RCC 7860 (cell line): ENCODE measurements at places on chromosomes 5 and 9.
A peak's percentile ranks its signal among the peaks of the same experiment; 100 is the strongest.

GRCh38 chr5:141234109-141234667, 11.0 kb upstream of the PCDHB15 start:
- no peak for DNase-seq

GRCh38 chr9:96004379-96004778, 128.9 kb downstream of the ERCC6L2 start:
- no peak for DNase-seq

GRCh38 chr5:138870611-138871010, 4.5 kb downstream of the LRRTM2 start:
- no peak for DNase-seq

DNA sequence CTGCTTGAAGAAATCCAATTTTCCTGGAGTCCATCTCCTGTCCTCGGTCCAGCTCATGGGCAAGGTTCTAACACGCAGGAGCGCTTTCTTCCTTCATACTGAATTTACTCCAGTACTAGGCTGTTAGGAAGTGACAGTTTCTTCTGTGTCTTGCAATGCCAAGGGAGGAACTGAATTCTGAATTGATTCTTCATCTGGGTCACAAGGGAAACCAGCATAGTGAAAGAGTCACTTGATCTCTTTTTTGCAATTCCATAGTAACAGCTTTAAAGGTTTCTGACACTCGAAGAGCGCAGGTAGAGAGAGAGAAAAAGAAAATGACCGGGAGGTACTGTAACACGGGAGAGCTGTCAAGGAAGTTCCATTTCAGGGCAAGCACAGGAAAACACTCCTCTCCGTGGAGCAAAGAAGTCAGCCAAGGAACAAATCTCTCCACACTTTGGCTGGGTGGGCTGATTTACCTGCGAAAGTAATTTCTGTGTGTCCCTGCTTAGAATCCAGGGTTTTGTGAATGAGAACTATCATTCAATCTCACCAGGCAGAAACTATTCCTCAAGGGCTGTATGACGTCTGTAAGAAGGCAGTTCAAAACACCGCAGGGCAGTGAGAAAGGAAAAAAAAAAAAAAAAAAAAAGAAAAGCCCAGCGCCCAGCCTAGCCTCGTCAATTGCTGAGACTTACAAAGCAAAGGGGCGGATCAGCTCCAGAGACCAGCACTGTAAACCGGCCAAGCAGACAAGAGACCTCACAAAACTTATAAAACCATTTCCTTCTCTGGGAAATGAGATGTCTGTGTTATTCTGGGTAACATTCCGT, 617.8 kb downstream of the PDE4D start:
- DNase-seq: peak; percentile 5

GRCh38 chr9:65409471-65409980, 124.5 kb upstream of the FOXD4L5 start:
- DNase-seq: no peak

- DNase-seq: no peak
These were observed 302.4 kb downstream of the MAT2B start for GRCh38 chr5:163807781-163808180.

DNA sequence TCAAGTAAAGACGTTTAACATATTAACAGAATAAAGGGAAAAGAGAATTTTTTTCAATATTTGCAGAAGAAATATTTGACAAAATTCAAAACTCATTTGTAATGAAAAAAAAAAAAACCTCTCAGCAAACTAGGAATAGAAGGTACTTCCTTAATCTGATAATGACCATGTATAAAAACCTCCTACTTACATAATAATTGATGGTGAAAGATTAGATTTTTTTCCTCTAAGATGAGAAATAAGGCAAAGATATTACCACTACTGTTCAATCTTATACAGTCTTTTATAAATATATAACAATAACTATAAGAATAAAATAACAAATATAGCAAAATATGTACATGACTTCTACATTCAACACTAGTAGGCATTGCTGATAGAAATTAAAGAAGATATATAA, 424.6 kb upstream of the KLF4 start:
- DNase-seq: no peak

- peak; percentile 92 for DNase-seq
These were observed 13.0 kb downstream of the CXXC5 start for GRCh38 chr5:139660923-139661814.

DNA sequence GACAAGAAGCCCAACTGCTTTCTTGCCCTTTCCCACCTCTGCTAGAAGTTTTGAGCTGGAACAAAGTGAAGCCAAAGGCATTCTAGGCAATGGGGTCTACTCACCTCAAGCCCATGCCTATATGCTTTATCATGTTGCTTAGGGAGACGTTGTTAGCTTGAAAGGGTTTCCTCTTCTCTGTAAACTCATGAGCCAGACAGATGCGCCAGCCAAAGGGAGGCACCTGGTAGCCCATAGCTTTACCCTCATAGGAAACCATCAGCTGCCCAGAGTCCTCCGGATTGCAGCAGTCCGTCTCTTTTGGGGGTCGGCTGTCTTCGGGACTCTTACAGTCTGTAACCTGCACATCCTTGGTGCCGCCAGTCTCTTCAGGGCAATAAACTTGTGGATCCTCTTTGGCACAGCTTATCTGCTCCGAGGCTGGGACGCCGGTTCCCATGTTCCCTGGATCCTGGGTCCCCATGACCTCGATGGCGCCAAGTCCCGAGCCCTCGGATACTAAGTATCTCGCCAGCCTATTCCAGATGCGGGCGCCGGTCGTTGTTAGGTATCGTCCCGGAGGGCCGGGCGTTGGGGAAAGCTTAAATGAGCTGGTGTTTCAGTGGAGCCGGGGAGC, 678 bp downstream of the GBA2 start:
- no peak for DNase-seq

DNA sequence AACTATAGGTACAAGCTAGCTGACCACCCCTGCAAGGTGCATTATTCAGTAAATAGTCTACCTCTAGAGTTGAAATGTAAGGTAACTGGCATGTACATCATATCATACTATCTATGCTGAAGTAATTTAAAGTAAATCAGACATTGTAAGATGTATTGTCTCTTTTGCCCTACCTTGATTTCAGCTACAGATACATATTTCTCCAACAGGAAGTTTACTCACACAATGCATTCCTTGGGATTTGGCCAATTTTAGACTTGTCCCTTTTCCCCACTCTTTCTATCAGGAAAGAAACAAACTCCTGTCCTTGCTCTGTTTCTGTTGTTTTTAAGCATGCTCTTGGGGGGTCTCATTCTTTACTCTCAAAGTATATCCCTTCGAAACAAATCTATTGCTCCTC, 58.5 kb upstream of the TSLP start:
- no peak for DNase-seq

DNA sequence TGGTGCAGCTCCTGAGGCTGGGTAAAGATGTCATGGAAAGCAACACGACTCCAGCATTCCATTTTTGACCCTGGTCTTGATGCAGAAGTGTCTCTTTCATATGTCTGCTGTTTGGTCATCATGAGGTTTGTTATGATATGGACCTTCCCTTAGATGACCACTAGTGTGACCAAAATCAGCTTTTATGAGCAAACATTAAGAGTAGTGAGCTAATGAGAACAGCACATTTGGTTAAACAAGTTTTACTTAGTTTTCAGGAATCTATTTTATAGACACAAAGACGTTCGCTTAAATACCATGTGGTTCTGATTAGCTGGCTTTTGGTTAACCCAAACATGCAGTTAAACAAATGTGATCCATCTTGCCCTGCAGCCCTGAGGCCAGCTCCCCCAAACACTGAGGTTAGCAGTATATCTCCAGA, 56.7 kb upstream of the ACTBL2 start:
- no peak for DNase-seq

GRCh38 chr9:78221425-78221824, 14.4 kb upstream of the CEP78 start:
- no peak for DNase-seq

DNA sequence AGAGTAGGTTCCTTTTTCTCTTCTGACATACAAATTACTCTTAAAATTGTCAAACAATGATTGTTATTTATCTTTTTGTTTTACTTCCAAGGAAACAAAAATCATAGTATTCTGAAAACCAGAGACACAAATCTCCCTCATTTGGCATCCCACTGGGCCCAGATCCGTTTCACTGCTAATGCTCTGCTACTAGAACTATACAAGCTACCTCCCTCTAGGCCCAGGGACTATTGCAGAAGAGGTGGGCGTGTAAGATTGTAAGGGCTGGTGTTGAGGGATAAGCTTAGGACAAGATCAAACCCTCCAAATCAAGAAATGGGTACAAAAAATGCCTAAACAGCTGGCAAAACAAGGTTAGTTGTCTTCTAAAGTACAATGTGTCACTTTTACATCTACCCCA, 928.9 kb upstream of the CDH10 start:
- no peak for DNase-seq

DNA sequence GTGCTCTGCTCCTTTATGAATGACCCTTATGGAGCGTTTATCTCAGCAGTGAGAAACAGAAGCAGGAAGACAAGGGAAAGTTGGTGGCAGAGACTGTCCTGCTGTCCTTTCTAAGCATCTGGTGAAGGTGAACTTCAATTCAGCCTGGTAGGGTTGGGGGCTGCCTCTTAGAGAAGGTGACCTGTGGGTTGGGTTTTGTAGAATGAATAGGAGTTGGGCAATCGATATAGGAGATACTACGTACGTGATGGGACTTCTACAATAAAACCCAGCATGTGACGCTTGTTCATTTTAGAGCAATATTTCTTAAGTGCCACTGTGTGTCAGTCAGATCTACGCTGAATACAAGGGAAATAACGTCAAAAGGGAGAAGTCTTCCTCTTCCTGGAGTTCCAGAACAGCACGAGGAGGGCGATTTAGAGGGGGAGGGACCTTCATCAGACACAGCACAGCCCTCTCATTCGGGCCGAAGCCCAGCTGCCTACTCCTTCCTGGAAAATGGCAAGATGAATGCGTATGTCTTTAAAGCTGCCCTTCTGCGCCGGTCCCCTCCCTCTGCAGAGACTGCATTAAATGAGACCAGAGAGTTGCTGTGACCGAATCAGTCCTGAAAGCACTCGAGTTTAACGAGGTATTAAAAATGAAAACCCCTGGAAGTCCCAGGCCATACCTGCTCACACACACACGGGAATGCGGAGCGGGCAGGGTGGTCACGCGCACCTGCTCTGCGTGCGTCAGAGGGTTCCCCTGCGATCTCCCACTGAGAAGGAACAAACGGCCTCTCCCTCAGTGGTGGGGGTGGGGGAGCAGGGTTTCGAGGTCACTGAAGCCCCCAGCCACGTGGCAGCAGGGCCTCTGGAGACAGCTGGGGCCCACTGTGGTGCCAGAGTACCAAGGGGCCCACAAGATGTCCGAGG, 85.3 kb upstream of the SARDH start:
- DNase-seq: no peak

- DNase-seq: no peak
These were observed 1011.3 kb upstream of the WWC1 start for GRCh38 chr5:167280111-167280510.

DNA sequence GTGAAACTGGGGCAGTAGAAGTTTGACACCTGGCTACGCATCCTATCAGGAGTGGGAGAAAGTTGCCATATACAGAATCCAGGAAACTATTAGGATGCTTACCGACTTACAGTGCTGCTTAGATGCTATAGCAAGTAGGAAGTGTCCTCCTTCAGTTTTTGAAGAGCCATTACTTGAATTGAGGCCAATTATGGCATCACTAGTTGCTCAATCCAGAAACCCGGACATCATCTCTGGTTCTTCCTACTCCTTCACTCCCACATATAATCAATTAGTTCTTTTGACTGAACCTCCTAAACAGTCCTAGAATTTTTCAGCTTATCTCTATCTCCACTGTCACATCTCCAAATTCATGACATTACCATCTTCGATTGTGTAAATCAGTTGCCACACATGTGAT, 41.8 kb upstream of the UGCG start:
- DNase-seq: no peak

GRCh38 chr5:21820527-21820926, 1032.6 kb downstream of the CDH12 start:
- DNase-seq: no peak

DNA sequence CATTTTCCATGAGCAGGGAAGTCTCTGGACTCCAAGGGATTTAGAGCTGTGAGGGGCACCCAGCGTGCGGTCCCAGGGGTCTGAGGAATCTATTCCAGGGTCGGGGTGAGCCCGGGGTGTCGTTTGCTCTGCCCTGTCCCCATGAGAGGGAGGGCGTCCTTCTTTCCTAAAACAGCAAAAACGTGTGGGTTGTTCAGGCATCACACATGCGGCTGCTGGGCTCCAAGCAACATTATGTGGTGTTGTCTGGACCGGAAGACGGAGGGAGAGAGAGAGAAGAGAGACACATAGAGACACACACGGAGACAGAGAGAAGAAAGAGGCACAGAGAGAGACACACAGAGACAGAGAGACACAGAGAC, 42.7 kb upstream of the COL5A1 start:
- no peak for DNase-seq

- no peak for DNase-seq
These were observed 504.4 kb upstream of the WWC1 start for GRCh38 chr5:167786871-167787578.

DNA sequence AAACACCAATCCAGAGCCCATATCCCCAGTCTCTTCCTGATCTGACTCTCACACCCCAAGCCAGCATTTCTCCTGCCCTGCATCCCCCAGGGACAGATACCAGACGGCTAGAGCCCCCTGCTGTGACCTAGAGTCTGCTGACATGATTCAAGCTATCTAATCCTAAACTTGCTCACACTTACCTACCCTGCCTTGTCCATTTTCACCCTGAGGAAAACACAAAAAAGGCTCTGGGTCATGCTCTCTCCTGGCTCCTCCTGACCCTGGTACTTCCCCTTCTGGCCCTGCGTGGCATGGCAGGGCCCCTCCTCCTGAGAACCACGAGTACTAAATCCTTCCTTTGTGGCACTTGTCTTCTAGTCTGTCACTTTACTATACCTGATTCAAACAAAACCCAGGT, 2.8 kb upstream of the ARRDC1 start:
- DNase-seq: no peak

DNA sequence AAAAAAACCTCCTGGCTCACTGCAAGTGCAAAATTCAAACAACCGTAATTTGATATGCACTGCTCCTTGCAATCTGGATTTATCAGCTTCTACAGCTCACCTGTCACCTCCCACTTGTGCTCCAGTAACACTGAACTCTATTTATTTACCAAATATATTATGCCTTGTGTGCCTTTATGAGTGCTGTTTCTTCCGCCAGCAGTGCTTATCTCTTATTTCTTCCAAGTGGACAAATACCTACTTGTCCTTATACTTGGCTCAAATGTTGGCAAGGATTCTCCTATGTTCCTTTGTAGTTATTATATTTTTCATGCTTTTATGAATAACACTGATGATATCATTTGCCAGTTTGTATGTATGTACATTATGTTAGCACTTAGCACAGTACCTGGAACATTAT, 145.7 kb upstream of the ARRDC3 start:
- DNase-seq: no peak

DNA sequence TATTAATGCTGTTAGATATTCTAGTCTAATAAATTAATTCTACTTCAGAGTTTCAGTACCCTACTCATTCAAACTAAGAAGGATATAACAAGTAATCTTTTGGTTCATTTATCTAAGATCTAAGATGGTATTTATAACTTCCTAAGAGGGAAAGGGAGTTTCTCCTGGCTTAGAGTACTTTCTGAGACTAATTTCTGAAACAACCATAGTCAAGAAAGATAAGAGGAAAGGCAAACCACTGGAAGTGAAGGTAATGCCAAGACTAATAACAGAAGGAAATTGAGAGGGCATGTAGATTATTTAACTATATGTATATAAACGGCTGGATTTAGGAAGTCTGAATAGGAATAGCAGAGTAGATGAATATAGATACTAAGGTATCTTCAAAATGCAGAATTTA, 112.4 kb upstream of the ACOT12 start:
- DNase-seq: no peak

- DNase-seq: no peak
These were observed 97.5 kb upstream of the RPS23 start for GRCh38 chr5:82375488-82376244.
